ENCODE measurements at places on chromosomes 7 and 10. TPM values are rescaled to one million over a fixed set of nuclear protein-coding genes. Genes with fewer than 3 reads are reported as not detected.

GRCh38 chr10:103510046-103510685, 16.7 kb downstream of the NEURL1 start:
- H3K27me3 ChIP-seq, result no peaks in the 10 kb centered on the region
- H3K36me3 ChIP-seq, result no peaks in the 10 kb centered on the region
- H3K4me3 ChIP-seq, result no peak overlapping the region

DNA sequence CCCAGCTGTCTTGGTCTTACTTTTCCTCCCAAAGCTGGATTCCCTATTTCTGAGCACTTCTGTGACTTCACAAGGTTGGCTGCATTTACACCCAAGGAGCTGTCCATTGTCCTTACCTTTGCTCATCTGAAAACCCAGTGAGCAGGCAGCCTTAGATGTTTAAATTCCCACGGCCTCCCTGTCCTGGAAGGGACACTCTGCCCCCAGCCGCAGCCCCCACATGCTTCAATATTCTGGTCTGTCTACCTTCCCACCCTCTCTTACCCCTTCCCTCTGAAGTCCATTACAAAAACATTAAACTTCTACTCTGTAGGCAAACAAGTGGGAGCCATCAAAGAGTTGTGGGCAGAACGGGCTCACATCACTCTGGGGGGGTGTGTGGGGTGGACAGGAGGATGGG, 73.8 kb upstream of the EFCAB10 start:
- no peaks in the 10 kb centered on the region for H3K36me3 ChIP-seq
- no peak for DNase-seq
- H3K4me3 ChIP-seq, result no peak overlapping the region
- peaks cover 19% of the 10 kb centered on the region for H3K4me1 ChIP-seq

GRCh38 chr7:73702226-73702625, 17.2 kb downstream of the STX1A start:
- peaks cover 76% of the 10 kb centered on the region for H3K4me1 ChIP-seq
- no peaks in the 10 kb centered on the region for H3K27me3 ChIP-seq
- H3K4me3 ChIP-seq, result no peak overlapping the region
- H3K36me3 ChIP-seq, result no peaks in the 10 kb centered on the region

DNA sequence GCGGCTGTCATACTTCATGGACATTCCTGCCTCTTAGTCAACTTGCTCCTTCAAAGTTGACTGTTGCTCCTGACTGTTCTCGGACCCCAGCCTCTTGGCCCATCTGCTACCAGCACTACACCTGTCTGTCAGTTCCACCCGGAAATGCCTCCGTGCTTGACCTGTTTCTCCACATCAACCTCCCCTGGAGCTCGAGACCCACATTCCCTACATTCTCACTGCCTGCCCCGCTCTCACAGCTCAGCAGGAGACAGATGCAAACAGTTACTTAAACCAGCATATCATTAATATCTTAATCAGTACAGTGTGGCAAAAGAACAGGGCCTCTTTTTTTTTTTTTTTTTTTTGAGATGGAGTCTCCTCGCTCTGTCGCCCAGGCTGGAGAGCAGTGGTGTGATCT, 174.3 kb downstream of the NRP1 start:
- peaks cover 14% of the 10 kb centered on the region for H3K4me1 ChIP-seq
- no peaks in the 10 kb centered on the region for H3K27me3 ChIP-seq
- H3K27ac ChIP-seq, result no peak overlapping the region
- DNase-seq, result no peak
- H3K4me3 ChIP-seq, result no peak overlapping the region
- no peaks in the 10 kb centered on the region for H3K36me3 ChIP-seq

CACNB2 gene
- total RNA-seq, result not detected
